ENCODE measurements at places on chromosomes 1 and 21.

DNA sequence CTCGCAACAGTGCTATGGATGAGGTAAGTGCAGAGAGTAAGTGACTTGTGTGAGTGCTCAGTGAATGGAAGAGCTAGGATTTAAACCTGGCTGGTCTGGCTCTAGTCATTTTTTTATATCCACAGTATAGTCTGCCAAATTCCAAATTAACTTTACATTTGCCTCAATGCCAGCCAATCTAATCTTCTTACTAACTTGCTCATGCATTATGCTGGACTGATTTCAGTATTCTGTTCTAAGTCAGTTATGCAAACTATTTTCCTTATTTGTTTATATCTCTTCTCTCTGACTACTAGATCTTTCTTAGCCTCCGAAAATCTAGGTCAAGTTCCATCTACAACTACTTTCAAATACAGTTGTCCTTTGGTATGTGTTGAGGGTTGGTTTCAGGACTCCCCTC lies 133.3 kb downstream of the XPR1 start:
- no peak for DNase-seq

- DNase-seq, result no peak
These were observed 100.7 kb upstream of the GFI1 start for GRCh38 chr1:92587445-92587844.

DNA sequence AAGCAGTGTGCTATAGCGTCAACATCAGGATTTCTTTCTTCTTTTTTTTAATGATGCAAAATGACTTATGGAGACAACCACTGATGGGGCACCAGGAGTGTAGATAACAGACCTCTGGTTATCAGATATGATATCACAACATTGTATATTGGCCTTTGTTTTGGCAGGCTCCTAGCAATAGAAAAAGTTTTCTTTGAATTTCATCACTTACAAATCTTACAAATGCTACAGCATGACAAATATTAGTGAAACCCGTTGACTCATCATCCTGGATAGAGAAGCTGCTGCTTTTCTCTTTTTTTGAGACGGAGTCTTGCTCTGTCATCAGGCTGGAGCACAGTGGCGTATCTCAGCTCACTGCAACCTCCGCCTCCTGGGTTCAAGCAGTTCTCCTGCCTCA lies 92.9 kb downstream of the LTN1 start:
- DNase-seq, result no peak

DNA sequence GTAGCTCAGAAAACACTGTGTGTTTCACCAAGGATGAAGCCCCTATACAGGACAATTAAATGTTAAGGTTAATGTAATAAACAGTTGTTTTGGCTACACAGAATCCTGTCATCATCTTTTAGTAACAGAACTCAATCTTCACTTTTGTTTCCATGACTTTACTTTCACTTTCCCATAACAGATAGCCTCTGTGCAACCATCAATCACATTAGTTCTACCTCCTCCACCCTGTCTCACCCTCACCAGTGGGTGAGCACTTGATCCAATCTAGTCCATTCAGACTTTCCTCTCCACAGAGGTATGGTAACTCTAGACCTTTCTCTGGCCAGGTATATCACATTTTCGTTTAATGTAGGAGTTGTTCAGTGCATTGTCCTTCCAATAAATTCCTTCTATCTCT lies 1018.5 kb downstream of the ADGRL2 start:
- no peak for DNase-seq

GRCh38 chr1:30892671-30893073 lies 15.9 kb downstream of the SDC3 start:
- DNase-seq, result no peak

GRCh38 chr1:224338150-224338838 lies 8.3 kb upstream of the NVL start:
- DNase-seq, result no peak

- no peak for DNase-seq
These were observed 44.7 kb downstream of the EIF2B3 start for GRCh38 chr1:44941424-44942324.

DNA sequence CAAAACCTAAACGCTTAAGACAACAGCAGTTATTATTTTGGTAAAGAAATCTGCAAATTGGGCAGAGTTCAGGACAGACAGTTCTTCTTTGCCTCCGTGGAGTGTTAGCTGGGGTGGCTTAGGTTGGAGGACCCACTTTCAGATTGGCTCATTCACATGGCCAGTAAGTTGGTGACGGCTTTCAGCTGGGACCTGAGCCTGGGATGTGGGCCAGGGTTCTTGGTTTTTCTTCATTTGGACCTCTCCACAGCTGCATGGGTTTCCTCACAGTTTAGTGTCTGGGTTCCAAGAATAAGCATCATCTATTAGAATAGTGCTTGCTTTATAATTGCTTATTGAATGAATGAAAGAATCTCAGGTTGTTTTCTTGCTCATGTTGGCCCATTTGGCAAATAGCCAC lies 72.2 kb downstream of the ATF6 start:
- no peak for DNase-seq

DNA sequence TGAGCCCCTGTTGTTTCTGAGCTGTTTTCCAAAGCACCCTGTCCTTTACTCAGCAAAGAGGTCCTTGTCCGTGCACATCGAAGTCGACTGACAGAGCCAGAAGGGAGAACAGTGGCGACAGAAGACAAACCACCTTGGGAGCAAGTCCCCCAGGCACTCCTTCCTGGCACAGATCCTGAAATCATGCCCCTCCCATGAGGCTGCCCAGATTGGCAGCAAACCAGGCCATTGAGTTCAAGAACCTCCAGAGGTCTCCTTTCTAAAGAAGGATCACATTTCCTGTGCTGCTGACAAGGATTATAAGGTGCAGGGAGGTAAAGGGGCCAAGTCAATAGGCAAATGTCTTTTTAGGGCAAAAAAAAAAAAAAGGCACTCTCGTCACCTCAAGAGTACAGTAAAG lies 84.7 kb upstream of the HIVEP3 start:
- no peak for DNase-seq

- DNase-seq, result no peak
These were observed 164.3 kb downstream of the GRIK1 start for GRCh38 chr21:29775462-29775861.

DNA sequence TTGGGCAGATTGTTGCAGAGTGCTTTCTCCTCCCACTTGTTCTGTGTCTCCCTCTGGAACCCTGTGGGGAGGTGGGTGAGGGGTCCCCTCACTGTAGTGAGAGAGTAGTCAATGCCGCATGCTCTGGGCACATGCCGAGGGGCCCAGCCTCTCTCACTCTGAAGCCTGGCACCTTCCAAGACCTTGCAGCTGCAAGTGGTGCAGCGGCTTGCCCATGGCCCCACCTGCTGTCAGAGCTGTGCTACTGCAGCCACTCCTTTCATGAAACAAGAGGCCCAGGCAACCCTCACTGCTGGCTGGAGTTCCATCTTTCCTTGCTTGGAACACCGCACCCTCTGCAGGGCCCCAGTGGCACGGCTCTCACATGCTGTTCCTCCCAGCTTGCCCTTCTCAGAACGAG lies 58.4 kb upstream of the COL6A1 start:
- DNase-seq, result no peak

DNA sequence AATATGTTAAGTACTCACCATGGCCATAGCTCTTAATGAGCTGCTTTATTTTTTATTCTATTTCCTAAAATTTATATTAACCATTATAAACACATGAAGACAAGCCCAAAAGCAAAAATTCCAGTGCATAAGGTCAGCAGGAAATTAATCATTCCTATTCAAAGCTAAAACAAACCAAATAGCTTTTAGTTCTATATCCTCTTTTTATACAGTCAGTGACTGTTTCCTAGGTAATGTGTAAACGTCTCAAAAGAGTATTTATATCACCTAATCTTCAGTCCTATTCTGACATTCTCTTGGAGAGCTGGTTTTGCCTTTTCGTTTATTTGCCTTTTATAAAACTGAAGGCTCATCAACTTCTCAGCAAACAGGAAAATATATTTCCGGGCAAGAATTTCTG lies 4.2 kb downstream of the GOLPH3L start:
- no peak for DNase-seq

DNA sequence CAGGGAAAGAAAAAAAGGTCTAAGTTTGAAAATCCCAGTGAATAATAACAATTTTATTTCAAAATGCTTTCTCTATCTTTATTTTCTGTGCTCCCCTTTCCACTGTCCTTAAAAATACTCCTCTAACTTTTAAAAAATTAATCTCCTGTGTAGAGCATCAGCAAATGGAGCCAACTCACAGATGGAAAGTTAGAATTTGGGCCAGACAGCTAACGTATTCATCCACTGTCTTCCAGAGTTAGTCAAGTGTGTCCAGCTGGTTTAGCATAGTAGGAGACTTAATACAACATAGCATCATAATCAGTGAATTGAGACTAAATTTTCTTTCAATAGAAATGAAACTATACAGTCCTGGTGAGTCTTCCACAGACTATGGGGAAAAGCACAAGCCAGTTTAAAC lies 419.0 kb upstream of the LRRC7 start:
- no peak for DNase-seq

DNA sequence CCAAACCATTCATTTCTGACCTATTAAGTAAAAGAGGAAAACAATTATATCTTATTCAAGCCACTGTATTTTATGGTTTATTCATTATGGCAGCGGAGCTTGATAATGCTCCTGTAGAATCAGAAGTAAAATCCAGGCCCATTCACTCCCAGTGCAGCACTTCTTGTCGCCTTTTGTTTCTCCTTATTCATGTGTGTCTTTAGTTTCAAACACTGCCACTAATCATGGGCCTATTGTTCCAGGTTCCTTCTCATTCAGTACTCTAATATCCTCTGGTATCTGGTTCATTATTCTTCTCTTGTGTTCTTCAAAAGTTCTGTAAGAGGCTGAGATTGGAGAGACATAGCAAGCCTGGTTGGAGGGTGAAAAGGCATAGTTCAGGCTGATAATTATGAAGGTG lies 218.3 kb downstream of the LRRIQ3 start:
- no peak for DNase-seq

DNA sequence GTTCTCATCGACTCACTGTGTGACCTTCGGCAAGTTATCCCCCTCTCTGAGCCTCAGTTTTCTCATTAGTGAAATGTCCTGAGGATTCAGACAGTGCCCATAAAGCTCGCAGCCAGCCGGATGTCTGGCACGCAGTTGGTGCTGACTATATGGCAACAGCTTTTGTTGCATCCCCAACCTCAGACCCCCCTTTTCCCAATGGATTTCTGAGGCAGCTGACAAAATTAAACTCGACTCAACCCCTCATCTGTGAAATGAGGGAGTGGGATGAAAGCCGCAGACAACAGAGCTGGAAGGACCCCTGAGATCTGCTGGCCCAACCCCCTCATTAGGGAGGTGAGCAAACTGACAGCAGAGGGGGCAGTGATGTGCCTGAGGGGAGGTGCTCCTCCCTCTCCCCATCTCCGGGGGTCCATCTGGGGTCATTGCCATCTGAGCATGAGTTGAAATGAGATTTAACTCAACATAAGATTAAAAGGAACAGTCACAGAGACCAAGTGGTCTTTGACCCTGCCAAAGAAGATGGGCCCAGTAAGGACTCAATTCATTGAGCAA lies 40.4 kb downstream of the NKAIN1 start:
- no peak for DNase-seq

DNA sequence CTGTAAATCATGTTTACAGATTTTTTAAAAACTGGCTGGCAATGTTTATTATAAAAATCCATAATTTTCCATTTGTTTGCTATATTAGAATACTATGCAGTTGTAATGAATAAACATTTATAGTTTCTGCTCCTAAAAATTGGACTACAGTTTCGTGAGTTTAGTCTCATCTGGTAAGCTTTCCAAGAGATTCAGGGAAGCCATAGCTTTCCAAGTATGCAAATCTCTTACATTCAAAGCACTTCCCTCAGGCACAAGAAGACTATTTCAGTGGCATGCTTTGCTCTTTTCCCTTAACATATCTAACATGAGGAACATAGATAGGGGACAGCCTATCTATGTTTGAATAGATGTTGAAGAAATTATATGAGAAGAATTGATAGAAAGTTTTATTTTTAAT lies 77.2 kb downstream of the ADGRL2 start:
- DNase-seq, result no peak

DNA sequence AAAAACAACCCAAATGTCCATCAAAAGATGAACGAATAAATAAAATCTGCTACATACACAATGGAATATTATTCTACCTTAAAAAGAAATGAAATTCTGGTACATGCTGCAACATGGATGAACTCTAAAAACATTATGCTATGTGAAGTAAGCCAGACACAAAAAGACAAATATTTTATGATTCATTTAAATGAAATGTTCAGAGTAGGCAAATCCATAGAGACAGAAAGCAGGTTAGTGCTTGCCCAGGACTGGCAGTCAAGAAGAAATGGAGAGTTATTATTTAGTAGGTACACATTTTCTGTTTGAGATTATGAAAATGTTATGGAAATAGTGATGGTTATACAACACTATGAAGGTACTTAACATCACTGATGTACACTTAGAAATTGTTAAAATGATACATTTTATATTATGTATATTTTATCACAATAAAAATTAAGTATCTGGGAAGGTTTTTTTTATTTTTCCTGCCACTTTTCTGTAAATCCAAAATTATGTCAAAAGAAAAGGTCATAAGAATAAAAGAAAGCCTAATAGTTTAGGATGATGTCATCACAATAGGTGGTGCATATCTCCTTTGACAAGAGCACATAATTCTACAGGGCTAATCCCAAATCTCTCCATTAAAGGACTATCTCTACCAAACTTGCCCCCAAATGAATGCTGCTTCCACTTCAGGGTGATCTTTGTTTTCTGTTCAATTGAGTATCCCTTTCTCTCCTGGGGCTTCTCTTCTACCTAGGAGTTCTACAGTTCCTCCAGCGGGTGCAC lies 40.2 kb upstream of the FCER1A start:
- DNase-seq, result no peak

DNA sequence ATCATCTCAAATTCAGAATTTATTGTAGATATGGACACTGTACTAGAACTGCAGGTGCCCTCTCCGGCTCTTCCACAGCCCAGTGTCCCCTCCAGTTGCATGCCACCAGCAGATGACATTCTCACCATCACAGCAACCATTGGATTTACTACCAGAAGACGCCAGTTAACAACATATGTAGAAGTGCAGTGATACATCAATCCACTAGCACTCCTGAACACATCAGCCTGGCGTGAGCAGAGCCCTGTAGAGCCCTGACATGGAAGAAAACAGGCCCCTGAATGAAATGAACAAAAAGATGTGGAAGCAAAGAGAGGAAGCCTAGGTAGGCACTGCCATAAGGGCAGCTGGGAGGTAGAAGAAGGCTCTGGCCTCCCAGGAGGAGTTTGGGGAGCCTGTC lies 73.1 kb upstream of the GALNT2 start:
- DNase-seq, result no peak

GRCh38 chr1:34870395-34870794 lies 10.8 kb upstream of the SMIM12 start:
- no peak for DNase-seq

DNA sequence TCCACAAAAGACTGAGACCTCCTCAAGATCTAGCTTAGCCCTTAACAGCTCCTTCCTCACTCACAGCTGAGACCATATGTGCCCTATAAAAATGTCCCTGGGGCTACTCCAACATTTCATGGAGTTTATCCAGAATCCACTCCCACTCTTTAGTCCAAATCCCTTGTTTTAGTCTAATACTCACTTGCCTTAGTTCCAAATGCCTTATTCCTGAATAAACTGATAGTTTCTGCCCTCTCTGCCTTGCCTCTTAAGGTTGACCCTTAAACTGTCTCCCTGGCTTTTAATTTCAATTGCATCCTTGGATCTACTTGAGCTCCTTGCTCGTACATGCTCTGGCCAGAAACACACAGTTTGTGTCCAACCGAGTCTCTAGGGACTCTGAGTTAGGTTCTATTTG lies 47.3 kb upstream of the LYPLAL1 start:
- no peak for DNase-seq
